D721Med (cell line): ENCODE measurements at places on chromosomes 2 and 18.

GRCh38 chr2:176454893-176455815, 185.9 kb downstream of the MTX2 start:
- peak; percentile 19 for DNase-seq

GRCh38 chr18:58580078-58580477, 48.8 kb downstream of the ALPK2 start:
- DNase-seq: no peak

- no peak for DNase-seq
Observed at GRCh38 chr2:9358846-9359245, 64.5 kb downstream of the ITGB1BP1 start.

DNA sequence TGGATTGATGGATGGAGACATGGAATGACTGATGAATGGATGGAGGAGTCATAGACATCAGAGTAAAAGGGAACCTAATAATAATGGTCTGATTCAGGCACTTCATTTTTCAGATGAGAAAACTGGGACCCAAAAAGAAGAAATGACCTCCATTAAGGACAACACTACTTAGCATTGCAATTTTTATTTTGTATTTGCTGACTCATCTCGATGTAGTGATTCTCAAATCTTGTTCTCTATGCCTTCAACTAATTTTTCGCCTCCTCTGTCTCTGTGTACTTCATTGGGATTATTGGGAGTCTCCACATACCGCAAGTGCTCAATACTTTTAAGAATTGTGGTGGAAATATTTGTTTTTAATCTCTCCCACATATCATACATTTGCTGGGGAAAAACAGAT, 446.2 kb upstream of the FSHR start:
- DNase-seq: no peak

DNA sequence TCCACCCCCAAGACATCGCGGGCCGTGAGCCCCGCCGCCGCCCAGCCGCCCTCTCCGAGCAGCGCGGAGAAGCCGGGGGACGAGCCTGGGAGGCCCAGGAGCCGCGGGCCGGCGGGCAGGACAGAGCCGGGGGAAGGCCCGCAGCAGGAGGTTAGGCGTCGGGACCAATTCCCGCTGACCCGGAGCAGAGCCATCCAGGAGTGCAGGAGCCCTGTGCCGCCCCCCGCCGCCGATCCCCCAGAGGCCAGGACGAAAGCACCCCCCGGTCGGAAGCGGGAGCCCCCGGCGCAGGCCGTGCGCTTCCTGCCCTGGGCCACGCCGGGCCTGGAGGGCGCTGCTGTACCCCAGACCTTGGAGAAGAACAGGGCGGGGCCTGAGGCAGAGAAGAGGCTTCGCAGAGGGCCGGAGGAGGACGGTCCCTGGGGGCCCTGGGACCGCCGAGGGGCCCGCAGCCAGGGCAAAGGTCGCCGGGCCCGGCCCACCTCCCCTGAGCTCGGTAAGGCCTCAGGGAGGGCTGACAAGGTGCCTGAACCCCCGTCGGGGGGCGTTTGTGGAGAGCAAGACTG, 14.2 kb downstream of the SPEG start:
- no peak for DNase-seq

DNA sequence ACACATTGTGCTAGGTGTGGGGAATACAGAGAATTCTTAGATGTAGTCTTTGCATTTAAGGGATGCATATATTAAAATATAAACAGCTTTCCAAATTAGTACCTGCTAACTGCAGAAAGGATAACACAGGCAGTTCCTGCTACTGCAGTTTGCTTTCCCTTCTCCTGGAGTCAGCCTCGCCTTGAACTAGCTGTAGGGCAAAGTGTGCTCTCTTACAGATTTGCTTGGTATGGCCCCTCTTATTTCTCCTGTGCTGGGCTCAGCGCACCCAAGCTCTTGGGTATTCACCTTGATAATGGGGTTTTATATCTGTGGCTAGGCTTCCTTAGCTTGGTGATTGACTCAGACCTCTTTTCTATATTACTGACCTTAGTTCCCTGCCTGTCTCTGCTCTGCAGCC, 108.4 kb upstream of the PNPT1 start:
- no peak for DNase-seq

DNA sequence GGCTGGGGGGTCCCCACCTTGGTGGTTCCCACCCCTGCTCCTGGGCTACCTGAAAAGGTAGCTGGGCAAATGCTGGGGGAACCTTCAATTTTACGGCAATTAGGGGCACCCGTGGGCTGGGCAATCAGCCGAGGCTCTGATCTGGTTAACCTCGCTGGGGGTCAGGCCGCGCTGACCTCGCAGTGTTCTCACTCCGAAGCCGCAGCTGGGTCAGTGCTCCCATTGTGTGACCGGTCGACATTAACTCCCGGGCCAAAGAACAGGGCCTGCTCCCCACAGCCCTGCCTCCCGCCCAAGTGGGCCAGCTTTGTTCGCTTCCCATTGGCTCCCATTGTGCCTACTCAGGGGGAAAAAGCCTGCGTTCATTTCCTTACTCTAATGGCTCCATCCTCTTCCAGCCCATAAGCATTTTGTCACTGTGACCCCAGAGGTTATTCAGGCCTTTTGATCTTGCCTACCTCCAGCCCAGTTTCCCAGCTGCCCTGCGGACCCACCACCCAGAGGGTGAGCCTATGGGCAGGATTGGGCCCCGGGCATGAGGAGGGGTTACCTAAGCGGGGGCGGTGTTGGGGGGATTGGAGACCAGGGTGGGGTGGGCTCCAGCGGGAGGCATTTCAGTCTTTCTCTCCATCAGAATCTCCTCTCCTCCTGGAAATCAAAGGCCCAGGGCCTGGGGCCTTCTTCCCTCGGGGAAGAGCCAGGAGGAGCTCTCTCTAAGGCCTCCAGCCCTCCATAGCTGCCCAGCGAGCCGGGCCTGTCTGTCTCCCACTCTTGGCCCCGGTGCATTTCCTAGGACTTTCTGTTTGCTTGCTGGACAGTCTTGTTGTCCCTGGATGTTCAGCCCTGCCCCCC, 90.1 kb downstream of the MYCN start:
- DNase-seq: no peak
